ENCODE measurements at places on chromosomes 11 and 22.

DNA sequence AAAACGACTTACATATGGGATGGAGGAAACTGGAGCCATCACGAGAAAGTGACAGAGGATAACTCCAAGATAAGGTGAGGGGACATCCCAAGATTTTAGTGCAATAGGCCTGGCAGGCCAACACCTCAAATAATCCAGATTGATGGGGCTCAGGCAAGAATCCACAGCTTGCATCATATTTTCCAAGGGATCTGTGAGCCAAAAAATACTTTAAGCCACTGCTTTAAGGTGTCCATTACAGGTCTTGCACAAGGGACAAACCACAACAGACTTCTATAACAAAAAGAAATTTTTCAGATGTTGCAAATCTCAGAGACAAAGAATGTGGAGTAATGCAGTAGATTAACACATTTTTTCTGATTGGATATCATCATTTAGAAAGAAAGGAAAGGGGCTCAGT, 45.6 kb downstream of the DENND5A start:
- DNase-seq: no peak

DNA sequence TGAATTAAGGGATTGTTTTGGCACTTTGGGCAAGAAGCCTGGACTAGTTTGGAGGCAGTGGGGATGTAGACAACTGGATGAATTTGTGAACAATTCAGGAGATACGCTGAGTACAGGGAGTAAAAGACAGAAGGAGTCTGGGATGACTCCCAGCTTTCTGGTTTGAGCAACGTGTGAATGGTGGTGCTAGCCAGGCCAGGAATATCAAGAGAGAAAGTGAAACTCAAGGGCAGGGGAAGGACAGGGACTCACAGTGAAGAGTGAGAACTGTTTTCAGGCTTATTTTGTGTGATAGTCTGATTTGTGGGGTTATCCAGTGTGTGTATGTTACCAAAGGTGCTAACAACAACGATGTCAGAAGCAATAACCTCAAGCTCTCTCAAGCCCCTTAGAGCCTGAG, 15.9 kb downstream of the CHRM1 start:
- DNase-seq: no peak

DNA sequence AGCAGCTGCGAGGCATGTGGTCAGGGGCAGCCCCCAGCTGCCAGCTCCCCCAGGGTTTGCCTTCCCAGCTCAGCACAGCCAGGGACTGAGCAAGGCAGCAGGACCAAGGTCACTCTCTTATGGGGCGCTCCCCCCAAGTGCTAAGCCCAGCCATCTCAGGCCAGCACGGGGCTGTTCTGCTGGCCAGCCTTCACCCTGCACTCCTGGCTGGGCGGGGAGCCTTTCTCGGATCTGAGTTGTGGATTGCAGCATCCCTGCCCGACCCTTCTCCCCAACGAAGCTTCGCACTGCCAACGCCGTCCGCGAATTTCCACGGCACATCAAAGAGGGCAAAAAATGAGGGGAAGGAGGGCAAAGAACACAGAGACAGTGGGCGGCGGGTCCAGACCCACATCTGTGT, 42.5 kb upstream of the GAL start:
- DNase-seq: no peak

GRCh38 chr11:68932358-68932757, 28.7 kb downstream of the IGHMBP2 start:
- no peak for DNase-seq

DNA sequence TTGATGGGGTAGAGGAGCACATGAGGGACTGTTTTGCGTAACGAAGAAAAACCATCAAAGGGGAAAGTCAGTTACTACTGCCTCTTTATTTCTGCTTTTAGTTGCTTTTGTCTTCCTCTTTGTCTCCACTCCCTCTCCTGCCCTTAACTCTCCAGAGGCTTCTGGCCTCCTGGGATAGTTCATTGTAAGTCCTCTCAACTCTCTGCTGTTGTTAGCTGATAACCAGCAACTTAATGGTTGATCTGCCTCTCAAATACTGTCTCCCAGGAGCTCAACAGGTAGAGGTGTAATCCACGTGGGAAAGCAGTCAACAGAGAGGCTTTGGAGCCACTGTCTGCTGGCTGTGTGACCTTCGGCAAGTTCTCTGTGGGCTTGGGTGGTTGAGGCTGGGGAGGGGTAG, 47.3 kb downstream of the CCDC81 start:
- no peak for DNase-seq

- no peak for DNase-seq
Measured at GRCh38 chr11:66784575-66784974, 55.6 kb upstream of the SPTBN2 start.

DNA sequence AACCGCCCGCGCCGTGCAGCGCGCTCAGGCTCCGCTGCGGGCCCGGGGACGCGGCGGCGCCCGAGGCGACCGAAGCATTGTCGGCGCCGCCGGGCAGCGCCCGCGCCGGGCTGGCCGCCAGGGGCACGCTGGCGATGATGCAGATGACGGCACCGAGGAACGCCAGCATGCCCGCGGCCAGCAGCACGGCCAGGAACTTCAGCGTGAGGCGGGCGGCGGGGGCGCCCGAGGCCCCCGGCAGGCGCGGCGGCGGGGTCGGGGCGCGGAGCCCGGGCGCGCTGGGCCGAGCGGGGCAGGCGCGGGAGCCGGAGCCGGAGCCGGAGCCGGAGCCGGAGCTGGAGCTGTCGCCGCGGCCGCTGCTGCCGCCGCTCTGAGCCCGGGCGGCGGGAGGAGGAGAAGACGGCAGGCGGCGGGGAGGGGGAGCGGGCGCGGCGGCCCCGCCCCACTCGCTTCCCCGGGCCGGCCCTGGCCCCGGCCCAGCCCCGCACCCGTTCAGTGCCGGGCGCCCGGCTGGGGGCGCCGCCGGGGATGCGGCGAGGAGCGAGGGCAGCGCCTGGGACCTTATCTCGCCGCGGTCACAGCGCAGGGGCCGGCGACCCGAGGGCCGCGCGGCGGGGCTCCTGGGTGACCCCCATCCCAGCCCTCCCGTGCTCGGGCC, at the start of gene NPTXR:
Gene NPTXR, minus strand, starts transcription at position 372 of the 658 bp plus-strand sequence.
- DNase-seq: no peak

- no peak for DNase-seq
Measured at GRCh38 chr11:83292709-83293456, 6.7 kb upstream of the CCDC90B start.

GRCh38 chr22:16806401-16806800, 18.8 kb downstream of the XKR3 start:
- DNase-seq: no peak

GRCh38 chr22:21712751-21713427, 22.7 kb downstream of the YPEL1 start:
- no peak for DNase-seq

DNA sequence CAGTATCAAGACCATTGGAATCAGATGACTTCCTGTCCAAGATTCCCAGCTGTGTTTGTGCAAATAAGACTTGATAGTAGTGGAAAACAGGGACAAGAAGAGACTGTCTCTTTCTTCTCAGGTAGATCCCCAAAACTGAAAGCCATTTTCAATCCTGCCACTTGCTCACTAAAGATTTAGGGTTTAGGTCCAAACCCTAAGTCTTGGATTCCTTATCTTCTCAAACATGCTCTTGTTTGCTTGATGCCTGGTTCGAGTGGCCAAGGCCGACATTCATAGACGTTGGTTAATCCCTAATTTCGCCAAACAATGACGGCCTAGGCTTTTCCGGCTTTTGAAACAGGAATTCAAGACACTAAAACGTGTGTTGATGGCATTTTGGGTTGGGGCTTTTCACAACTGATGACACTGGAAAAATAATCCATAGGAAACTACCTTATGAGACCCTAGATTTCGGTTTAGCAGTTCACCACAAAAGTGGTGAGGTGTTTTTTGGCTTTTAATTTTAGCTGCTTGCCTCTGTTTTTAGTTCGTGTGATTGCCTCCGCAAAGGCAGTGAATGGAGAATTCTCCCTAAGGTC, 1.0 kb upstream of the GTPBP1 start:
- no peak for DNase-seq

DNA sequence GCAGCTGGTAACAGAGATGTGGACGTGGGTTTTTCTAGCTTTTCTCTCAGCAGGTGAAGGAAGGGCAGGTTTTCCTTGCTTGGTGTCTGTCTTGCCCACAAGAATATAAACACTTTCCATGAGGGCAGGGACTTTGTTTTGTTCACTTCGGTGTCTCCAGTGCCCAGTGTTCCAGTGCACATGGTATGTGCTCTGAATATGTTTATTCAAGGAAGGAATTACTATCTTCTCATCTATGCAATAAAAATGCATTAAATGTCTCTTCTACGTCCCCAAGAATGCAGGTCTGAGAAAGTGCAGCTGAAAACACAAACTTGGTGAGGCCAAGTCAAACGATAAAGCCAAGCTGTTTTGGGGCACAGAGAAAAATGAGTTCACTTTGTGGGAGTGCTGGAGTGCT, 56.3 kb upstream of the PLET1 start:
- DNase-seq: no peak

- DNase-seq: no peak
Measured at GRCh38 chr11:28439403-28439802, 331.2 kb downstream of the METTL15 start.

GRCh38 chr11:11356842-11357241, 3.8 kb upstream of the CSNK2A3 start:
- DNase-seq: no peak

- DNase-seq: no peak
Measured at GRCh38 chr22:46517255-46517761, 20.1 kb downstream of the CELSR1 start.

GRCh38 chr11:45662665-45663485, 2.5 kb downstream of the CHST1 start:
- DNase-seq: no peak

DNA sequence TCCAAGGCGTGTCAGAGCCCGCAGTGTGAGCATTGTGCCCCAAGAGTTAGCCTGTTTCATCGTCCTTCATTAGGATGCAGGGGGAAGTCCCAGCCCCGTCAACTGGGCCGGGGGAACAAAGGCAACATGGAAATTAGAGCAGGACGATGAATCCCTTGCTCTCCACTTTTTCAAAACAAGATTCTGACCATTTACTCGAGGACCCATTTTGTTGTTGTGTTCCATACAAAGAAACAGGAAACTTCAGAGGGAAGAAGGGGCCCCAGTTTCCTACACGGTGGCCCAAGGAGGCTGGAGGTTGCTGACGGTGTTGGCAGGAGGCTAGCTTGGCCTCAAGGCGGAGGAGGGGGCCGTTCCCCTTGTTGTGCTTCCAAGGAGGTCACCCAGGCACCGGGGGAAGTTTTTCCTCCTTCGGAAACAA, 44.0 kb upstream of the SLC1A2 start:
- DNase-seq: no peak

- DNase-seq: no peak
Measured at GRCh38 chr11:123006860-123007542, 25.4 kb upstream of the BSX start.

DNA sequence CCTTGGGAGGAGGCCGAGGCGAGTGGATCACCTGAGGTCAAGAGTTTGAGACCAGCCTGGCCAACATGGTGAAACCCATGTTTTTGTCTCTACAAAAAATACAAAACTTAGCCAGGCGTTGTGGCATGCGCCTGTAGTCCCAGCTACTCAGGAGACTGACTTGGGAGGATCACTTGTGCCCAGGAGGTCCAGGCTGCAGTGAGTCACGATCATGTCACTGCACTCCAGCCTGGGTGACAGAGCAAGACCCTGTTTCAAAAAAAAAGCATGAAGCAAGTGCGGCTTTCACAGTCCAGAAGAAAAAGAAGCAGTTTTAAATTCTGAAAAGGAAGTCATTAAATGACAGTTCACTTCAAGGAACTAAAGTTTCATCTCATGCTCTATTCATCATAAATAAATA, 7.1 kb upstream of the LTO1 start:
- no peak for DNase-seq

DNA sequence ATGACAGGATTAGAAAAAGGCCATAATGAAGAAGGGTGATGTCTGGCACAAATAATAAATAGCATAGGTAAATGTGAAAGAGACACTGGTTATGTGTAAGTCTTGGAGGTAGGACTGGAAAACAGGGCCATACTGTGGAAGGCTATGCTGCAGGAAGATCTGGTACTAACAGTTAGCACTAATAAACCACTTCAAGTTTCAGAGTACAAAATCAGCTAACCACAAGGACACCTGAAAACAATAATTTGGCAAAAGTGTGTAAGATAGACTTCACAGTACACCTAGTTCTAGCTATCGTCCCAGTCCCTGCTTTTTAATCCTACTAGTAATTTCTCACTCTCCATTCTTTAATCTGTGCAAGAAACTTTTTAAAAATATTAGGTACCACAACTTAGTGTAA, 44.3 kb downstream of the CWF19L2 start:
- no peak for DNase-seq

DNA sequence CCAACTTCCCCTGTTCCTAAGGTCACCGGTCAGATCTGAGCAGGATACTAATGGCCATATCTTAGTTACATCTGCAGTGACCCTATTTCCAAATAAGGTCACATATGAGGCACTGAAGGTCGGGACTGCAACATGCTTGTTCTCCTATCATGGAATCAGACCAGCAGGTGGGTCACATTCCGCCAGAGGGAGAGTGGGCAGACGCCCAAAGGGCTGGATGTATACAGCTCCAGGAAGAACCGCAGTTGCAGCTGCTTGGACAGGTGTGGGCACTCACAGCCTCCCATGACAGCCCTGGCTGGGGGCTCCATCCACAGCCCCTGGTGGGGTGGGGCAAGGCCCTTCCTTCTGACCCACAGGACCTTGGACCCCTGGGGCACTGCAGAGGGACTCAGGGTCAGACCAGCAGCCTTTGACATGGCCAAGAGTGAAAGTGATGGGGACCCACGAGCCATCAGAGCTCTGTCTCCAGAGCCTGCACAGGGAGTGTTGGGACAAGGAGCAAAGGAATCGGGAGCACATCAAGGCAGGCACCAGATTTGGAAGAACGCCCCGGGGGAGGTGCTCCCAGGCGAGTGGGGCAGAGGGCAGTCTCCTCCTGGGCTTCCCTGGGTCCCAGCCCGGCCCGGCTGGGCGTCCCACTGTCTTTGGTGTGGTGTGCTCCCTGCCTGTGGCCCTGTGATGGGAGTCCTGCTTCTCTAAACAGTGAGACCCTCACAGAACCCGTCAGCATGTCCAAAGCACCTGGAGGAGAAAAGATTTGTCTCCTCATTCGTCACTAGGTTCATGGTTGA, 13.3 kb upstream of the CD81 start:
- no peak for DNase-seq

- DNase-seq: no peak
Measured at GRCh38 chr11:10934293-10934860, 76.5 kb upstream of the ZBED5 start.

- DNase-seq: no peak
Measured at GRCh38 chr11:61968758-61969390, 1.4 kb upstream of the FTH1 start.

Measured in cerebellar nuclear complex (tissue), 1 donor.